ENCODE measurements at places on chromosomes 12 and 14.
A peak's percentile ranks its signal among the peaks of the same experiment; 100 is the strongest.

DNA sequence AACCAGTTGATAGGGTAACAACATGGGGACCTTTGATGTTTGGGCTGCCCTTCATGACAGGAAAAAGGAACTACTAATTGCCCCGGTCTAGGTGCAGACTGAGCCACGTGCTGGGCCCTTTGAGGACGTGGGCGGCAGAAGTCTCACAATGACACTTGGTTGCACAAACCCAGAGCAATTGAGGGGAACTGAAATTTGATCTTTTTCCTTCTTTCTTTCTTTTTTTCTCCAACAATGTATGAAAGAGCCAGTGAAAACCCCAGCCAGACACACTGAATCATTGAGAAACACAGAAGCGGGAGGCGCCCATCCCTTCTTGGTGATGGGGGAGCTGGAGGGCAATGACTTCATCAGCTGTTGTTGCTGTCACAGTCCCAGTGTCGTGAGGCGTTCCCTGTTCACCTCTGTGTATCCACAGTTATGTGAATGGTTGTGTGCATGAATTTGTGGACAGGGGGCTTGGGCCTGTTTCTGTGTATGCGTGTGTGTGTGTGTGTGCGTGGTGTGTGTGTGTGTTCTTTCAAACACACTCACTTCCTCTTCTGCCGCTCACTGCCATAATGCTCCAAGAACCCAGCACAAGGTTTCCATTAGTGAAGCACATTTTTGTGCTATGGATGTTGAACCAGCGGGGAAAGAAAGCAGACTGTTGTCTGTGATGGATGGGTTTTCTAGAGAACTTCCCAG is 137.5 kb upstream of the CCND2 start:
- peak; percentile 79 for DNase-seq

- DNase-seq, result no peak
Measured at GRCh38 chr12:77213319-77213718, 147.9 kb upstream of the E2F7 start.

DNA sequence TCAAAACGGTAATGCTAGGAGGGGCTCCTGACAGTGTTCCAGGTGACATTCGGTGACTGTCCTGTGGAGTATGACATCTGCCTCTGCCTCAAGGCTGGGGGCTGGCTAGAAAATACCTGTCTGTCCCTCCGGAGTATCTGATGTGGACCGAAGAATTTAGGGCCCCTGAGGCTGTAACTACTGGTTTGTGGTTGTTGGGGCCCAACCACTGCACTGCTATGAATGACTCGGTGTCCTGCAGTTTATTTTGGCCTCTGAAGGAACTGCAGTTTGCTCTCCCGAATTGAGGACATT is 198.9 kb upstream of the CAND1 start:
- peak; percentile 20 for DNase-seq

- no peak for DNase-seq
Measured at GRCh38 chr12:92735131-92735721, 32.4 kb downstream of the PLEKHG7 start.

- DNase-seq, result no peak
Measured at GRCh38 chr14:71314717-71315116, 407.5 kb downstream of the PCNX1 start.

DNA sequence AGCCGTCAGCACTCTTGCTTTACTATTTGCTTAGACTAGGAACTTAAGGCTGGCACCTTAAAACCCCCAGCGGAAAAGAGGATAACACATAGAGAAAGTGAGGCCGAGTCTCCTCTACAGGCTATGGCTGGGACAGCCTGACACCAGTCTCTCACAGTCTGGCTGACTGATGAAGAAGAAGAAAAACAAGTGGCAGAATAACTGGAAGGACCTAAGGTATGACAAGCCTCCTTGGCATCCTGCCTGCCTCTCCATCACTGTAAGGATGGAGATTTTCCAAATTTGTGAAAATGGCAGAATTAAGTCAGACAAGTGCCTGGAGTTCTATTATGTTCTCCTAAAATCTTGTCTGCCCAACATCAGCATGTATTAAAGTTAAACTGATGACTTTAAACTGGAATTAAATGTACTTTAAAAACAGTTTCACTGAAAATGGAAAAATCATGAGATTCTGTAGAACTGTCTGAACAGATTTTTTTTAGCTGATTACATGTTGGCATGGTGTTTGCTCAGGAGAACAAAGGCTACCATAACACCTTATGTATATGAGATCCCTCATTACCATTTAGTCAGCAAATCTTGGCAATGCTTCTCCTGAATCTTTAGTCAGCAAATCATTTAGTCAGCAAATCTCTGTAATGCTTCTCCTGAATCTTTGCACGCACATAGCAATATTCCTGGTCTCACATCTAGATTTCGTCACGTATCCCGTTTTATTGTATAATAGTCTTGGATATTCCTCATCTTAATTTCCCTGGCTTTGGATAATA is 140.3 kb upstream of the AEBP2 start:
- no peak for DNase-seq

DNA sequence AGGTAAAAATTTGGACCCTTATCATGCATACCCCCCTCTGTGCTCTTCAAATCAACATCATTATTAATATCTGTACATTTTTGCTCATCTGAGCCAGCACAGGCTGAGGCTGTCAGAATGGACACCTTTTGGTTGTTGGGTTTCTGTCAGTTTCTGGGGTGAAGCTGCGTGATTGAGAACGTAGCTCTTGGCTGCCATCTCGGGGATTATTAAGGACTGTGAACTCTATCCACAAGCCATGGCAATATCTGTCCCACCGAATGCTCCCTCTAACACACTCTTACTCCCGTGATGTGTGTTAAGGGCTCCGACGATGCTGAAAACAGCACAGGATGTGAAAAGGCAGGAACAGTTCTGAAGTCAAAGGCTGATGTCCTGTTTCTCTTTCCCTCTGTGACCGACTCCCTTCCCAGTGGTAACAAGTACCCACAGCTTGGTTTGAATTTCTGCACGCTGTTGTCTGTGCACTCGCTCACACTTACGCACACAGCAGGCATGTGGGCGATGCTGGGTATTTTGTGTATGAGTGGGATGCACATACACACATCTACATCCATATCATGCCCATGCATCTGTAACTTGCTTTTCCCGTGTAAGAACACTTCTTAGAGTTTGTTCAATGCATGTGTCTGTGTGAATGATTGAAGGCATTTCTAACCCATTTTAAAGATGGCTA is 405.6 kb downstream of the TMEM121 start:
- no peak for DNase-seq
